Activated CD4-positive, alpha-beta memory T cell treated with anti-CD3 and anti-CD28 coated beads, Interleukin-2, amount 10 ng/mL, durations not matched to agents 7 days and 5 days (primary cell): ENCODE measurements at places on chromosomes 1 and 21. TPM values are rescaled to one million over a fixed set of nuclear protein-coding genes. Genes with fewer than 3 reads are reported as not detected.

Gene OR2L5
- total RNA-seq: not detected

Gene ADCY10
- 0.13 TPM for total RNA-seq

Gene LCE6A
- total RNA-seq: not detected

Gene APH1A
- total RNA-seq: 142 TPM

Gene LYPD8
- not detected for total RNA-seq

Gene SELE
- not detected for total RNA-seq

Gene PADI2
- not detected for total RNA-seq

Gene OR2T2
- not detected for total RNA-seq

- no peak overlapping the region for H3K4me3 ChIP-seq
- no peak overlapping the region for H3K27ac ChIP-seq
- H3K4me1 ChIP-seq: no peaks in the 10 kb centered on the region
- no peak for DNase-seq
Observed at GRCh38 chr1:49102752-49103151, 326.1 kb upstream of the BEND5 start.

DNA sequence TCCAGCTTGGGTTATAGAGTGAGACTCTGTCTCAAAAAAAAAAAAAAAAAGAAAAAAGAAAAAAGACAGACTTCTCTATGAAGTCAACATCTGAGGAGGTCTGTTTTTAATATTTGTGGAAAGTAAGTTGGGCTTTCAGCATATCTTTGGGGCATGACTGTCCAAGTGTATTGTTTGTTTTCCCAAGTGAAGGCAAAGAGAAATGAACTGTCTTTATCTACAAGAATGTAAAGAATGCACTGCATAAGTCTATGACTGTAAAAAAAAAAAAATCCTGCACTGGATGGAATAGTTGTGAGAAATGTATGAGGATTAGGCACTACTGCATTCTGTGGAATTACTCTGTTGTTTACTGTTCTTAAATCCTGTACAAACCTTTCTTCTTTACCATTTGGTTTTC is 45.6 kb upstream of the TMEM61 start:
- H3K4me1 ChIP-seq: peaks cover 2% of the 10 kb centered on the region
- peaks cover 54% of the 10 kb centered on the region for H3K27me3 ChIP-seq
- no peak overlapping the region for H3K27ac ChIP-seq
- H3K36me3 ChIP-seq: no peaks in the 10 kb centered on the region
- H3K4me3 ChIP-seq: no peak overlapping the region
- no peak for DNase-seq

DNA sequence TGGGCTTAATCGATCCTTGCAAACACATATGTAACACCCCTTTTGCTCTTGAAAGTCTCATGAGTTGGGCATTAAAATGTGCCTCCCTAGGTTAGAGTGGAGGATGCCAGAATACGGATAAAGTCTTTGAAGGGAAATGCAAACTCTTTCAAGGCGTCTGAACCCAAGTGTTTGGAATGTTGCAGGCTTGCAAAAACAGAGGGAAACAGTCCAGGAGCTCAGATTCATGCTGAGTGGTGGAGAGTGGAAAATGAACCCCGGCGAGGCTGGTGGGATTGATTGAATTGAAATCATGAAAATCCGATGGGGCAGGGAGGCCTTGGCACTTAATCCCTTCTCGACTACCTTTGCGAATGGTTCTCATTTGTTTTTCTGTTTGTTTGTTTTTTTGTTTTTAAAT is 175.5 kb downstream of the PGBD5 start:
- no peak overlapping the region for H3K4me3 ChIP-seq
- H3K36me3 ChIP-seq: no peaks in the 10 kb centered on the region
- DNase-seq: no peak
- no peak overlapping the region for H3K27ac ChIP-seq
- no peaks in the 10 kb centered on the region for H3K4me1 ChIP-seq

DNA sequence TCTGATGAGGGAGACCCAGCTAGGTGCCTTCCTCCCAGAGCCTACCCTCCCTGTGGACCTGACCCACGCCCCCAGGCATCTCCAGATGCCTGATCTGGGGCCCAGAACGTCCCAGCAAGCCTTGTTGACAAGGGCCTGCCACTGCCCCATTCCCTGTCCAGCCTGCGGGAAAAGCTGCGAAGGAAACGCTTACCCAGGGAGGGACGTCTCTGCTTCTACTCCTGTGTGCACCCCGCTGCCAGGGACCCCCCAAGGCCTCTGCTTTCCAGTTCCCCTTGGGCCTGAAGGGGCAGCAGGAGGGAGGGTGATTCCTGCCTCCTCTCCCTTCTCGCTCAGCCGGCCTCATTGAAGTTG is 11.6 kb upstream of the CLSTN1 start:
- H3K4me3 ChIP-seq: no peak overlapping the region
- DNase-seq: no peak
- H3K27ac ChIP-seq: no peak overlapping the region
- no peaks in the 10 kb centered on the region for H3K27me3 ChIP-seq

DNA sequence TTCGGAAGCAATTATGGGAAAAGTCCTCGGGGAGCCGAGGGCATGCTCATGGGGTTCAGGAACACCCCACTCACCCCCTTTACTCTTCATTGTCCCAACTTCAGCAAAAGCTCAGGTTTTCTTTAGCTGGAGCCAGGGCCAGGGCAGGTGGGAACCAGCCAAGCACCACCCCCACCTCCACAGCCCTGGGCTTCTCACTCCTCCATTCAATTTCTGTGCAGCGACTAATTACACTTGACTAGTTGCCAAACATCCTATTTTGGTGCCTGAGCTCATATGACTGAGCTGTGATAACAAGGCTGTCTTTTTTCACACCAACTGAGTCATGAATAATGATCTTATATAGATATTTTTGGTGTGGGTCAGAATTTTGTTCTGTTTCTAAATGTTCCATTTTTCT is 257.2 kb upstream of the AJAP1 start:
- H3K4me3 ChIP-seq: no peak overlapping the region
- no peak for DNase-seq
- H3K36me3 ChIP-seq: no peaks in the 10 kb centered on the region
- H3K27ac ChIP-seq: no peak overlapping the region
- H3K27me3 ChIP-seq: no peaks in the 10 kb centered on the region
- no peaks in the 10 kb centered on the region for H3K4me1 ChIP-seq

- H3K4me3 ChIP-seq: no peak overlapping the region
- no peak for DNase-seq
- H3K36me3 ChIP-seq: no peaks in the 10 kb centered on the region
- no peak overlapping the region for H3K27ac ChIP-seq
Observed at GRCh38 chr1:38724160-38725131, 135.1 kb downstream of the RRAGC start.

DNA sequence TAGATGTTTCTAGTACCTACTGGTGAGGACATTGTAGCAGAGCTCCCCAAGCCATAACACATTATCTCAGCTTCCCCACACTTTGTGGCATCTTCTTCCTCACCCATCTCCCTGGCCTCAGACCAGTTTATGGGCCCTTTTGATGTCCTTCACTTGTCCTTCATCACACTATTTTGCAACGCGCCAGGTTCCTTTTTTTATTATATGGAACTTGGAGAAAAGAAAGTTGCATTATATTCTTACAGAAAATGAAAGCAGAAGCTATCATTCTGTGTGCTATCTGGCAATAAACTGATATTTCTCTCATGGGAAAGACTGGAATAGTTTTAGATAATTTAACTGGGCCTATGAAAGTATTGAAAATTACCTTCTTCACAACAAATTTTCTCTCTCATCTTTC is 196.9 kb upstream of the ETV3 start:
- H3K27me3 ChIP-seq: peaks cover 33% of the 10 kb centered on the region
- no peak for DNase-seq
- no peaks in the 10 kb centered on the region for H3K36me3 ChIP-seq
- H3K27ac ChIP-seq: no peak overlapping the region
- H3K4me3 ChIP-seq: no peak overlapping the region

DNA sequence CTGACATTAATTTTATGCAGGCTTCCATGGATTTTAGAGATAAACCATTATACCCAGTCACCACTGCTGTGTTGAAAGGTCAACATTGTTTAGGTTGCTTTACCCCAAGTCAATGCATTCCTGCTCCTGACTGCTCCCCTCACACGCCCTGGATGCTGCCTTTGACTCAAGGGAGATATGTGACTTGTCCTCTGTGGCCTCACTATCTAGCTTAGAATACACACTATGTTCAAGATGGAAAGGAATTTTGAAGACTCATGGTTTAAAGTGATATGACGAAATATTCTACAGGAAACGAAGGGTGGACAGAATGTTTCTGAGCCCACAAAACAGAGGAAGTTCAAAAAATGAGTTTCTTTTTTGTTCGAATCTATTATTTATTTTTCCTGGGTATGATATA is 170.4 kb upstream of the NR5A2 start:
- peaks cover 1% of the 10 kb centered on the region for H3K4me1 ChIP-seq
- no peak overlapping the region for H3K27ac ChIP-seq
- no peak overlapping the region for H3K4me3 ChIP-seq
- no peaks in the 10 kb centered on the region for H3K36me3 ChIP-seq
- peaks cover 17% of the 10 kb centered on the region for H3K27me3 ChIP-seq
- no peak for DNase-seq

DNA sequence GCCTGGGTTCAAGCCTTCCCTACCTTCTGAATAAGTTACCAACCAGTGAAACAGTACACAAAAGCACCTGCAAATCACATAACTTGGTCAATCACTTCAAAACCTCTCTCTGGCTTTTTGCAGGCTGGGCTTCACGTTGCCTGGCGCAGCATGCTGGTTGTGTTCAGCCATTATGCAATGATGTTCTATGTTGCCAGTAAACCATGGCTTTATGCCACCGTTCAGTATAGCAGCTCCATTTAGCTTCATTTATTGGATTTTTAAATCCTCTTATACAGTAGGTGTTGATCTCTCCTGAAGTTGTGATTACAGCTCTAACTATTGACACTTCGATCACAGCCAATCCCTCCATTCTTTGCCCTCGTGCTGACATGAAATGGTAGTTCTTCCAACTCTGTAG is 233.6 kb upstream of the PTBP2 start:
- H3K27ac ChIP-seq: no peak overlapping the region
- no peaks in the 10 kb centered on the region for H3K27me3 ChIP-seq
- no peaks in the 10 kb centered on the region for H3K36me3 ChIP-seq
- H3K4me1 ChIP-seq: no peaks in the 10 kb centered on the region

- H3K27me3 ChIP-seq: no peaks in the 10 kb centered on the region
- DNase-seq: no peak
- no peak overlapping the region for H3K27ac ChIP-seq
- H3K4me3 ChIP-seq: no peak overlapping the region
- H3K36me3 ChIP-seq: no peaks in the 10 kb centered on the region
Observed at GRCh38 chr1:188355847-188356246, 1527.1 kb downstream of the PLA2G4A start.

DNA sequence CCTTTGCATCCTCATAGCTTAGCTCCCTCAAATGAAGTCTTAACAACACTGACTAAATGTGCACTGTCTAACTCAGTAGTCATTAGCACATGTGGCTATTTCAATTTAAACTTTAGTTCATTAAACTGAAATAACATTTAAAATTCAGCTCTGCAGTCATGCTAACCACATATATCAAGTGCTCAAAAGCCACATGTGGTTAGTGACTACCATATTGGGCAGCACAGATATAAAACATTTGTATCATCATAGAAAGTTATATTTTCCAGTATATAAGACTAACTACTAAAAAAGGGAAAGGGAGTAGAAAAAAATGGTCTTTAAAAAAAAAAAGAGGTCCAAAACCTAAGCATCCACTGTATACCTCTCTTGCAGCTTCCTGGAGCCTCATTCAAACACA is 64.1 kb downstream of the SETD4 start:
- H3K4me1 ChIP-seq: no peaks in the 10 kb centered on the region
- no peaks in the 10 kb centered on the region for H3K36me3 ChIP-seq
- peaks cover 26% of the 10 kb centered on the region for H3K27me3 ChIP-seq
- H3K4me3 ChIP-seq: no peak overlapping the region
- H3K27ac ChIP-seq: no peak overlapping the region
- DNase-seq: no peak

GRCh38 chr1:19814681-19815503 is at the start of gene RNF186:
Gene RNF186 (minus strand): TSS chr1:19815283. CDS start chr1:19815101, 182 bp downstream.
- H3K4me1 ChIP-seq: no peaks in the 10 kb centered on the region
- H3K36me3 ChIP-seq: no peaks in the 10 kb centered on the region
- peaks cover 5% of the 10 kb centered on the region for H3K27me3 ChIP-seq
- no peak for DNase-seq

- H3K27me3 ChIP-seq: peaks cover 29% of the 10 kb centered on the region
- no peaks in the 10 kb centered on the region for H3K4me1 ChIP-seq
- no peak overlapping the region for H3K4me3 ChIP-seq
- H3K36me3 ChIP-seq: no peaks in the 10 kb centered on the region
- H3K27ac ChIP-seq: no peak overlapping the region
- DNase-seq: no peak
Observed at GRCh38 chr1:114956570-114956969, 73.1 kb upstream of the TSHB start.

DNA sequence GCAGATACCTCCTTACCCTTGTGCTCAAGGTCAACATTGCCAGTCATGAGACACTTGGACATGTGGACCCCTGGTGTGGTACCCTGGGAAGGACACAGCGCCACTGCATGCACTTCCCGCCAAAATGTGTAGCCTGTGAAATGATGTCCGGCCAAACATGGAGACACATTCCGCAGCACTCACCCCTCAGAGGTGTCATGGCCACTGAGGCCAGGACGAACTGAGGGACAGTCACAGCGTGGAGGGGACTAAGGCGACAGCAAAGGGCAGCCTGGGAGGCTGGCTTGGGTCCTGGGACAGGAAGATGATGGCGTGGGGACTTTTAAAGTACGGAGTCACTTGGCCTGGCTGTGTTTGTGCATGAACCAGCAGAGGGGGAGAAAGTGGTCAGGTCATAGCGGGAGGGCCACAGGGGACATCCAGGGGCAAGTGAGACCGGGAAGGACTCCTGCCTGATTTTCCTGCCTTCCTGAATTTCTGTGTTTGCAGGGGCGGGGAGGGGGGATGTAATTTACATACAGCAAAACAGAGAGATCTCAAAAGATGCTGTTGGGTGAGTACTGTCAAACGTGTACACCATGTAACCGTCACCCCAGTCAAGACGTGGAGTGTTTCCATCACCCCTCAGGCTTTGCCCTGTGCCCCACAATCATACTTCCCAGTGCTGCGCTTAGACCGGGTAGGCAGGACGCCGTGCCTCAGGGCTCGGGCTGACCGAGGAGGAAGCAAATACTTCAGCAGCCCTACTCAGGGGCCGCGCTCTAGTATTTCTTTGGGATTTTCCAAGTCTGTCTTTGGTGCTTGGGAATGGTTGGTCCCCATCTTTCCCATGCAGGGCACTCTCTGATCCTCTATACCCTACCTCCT is 45.2 kb downstream of the WDR4 start:
- no peak overlapping the region for H3K4me3 ChIP-seq
- peaks cover 35% of the 10 kb centered on the region for H3K4me1 ChIP-seq

- no peak overlapping the region for H3K27ac ChIP-seq
- no peak for DNase-seq
- no peaks in the 10 kb centered on the region for H3K36me3 ChIP-seq
- peaks cover 7% of the 10 kb centered on the region for H3K27me3 ChIP-seq
- no peak overlapping the region for H3K4me3 ChIP-seq
- H3K4me1 ChIP-seq: no peaks in the 10 kb centered on the region
Observed at GRCh38 chr1:29602203-29602602, 365.9 kb downstream of the PTPRU start.
